ENCODE measurements at places on chromosomes 1 and 21.

GRCh38 chr21:25997788-25998611, 172.6 kb downstream of the APP start:
- DNase-seq = no peak

DNA sequence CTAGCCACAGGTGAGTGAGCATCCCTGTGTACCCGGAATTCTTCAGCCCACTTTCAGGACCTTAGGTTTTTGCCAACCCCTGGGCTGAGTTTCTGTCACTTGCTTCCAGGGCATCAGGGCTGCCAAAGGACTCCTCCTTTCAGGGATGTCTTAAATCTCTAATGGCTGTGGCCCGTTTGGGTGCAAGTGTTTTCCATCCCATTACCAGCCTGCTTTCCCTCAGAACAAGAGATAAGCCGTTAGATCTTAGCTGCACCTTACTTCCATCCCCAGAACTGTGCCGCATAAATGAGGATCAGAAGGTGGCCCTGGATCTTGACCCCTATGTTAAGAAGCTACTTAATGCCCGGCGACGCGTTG, 652 bp downstream of the SNAPIN start:
- DNase-seq = no peak

- DNase-seq = no peak
Observed at GRCh38 chr1:154497026-154497806, 4.8 kb upstream of the TDRD10 start.

- no peak for DNase-seq
Observed at GRCh38 chr21:44710294-44710665, 1.1 kb downstream of the TSPEAR start.

DNA sequence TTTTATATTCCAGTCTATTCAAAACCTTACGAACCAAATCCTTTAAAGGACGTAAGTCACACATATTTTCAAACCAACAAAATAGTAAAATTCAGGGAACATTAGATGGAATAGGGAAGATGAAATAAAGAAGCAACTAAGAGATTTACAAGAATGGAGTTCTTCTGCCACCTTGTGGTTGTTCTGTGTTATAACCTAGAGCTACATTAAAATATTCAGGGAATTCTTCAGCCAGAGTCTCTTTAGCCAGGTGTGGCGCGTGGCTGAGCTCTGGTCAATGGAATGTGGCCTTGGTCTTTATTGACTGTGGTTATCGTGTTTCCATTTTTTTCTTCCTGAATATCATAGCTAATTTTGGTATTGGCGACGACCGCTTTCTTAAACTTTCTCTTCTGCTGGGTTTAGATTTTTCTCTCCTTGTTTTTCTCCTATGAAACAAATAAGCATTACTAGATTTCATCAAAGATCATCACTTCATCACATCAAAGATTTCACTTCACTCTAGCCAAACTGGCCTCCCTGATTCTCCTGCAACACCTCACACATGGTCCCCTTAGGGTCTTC, 221.3 kb downstream of the MRPL39 start:
- DNase-seq = no peak

DNA sequence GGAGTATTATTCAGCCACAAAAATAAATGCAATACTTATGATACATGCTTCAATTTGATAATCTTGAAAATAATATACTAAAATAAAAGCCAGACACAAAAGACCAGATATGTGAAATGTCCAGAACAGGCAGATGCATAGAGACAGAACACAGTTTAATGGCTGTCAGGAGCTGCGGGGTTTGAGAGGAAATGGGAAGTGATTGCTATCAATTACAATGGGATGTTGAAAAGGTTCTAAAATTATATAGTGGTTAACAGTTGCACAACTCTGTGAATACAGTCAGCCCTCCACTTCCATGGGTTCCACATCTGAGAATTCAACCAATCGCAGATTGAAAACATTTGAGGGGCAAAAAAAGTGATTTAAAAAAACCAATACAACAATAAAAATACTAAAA, 54.0 kb downstream of the LTN1 start:
- DNase-seq = no peak

DNA sequence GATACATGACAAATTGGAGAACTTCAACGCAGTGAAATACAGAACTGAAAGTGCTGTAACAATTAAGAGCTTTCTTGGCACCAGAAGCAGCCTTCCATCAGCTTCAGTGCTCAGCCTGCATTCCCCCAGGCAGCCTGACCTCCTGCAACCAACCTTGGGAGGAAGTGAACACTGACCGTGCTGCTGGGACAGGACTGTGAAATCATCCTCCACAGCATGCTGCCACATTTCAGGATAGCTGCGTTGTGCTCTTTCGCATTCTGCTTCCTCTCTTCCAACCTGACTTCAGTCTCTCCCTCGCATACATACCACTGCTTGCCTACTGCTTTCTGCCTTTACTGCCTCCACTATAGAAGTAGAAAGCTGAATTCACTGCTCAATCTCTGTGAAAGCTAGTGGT, 388.6 kb downstream of the RWDD3 start:
- DNase-seq = no peak

DNA sequence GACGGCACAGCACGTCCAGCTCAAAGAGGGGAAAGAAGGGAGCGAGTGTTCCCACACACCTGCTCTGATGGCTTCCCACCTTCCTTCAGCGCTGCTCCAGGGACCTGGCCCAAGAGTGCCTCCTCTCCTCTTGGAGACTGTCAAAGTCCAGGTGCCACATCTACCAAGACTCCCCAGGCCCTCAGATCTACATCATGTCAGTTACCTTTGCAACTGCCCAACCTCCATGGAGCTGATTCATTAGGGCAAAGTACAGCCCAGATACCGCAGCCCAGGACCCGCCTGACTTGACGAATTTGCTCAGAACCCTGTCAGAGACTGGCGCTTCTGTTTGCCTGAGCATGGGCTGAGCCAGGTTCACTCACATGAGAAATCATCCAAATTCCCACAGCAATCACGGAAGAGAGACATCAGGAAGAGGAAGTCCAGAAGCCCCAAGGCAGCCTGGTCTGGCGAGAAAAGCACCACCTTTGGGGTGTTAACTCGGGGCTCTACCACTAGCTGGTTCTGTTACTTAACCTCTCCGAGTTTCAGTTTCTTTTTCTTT, at the start of gene SEC16B:
TSS of gene SEC16B (minus strand) at position 234 of the 547 bp plus-strand sequence. CDS start 2,077 bp downstream, outside the sequence.
- DNase-seq = no peak

DNA sequence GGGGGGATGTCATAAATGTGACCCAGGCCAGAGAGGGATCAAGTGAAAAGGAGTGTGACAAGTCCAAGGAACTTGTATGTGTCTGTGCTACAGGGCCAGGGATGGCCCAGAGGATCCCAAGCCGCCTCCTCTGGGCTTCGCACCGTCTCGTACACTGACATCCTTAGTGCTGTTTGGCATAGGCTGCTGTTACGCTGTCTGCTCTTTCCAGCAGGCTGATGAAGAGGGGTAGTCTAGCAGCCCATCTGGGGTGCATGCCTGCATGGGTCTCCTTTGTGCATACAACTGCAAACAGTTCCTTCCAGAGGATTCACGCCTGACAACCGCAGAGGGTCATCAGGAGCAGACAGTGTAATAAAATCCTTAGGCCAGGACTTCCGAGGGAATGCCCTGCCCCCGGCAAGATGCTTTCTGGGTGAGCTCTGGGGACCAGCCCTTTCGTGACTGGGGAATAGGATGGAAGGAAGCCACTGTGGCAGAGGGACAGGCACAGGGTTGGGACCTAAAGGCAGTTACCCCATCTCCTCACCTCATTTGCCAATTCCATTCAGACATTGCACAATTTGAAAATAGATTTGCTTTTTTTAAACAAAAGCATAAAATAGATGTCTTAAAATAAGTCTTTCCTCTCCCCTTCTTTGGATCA, 6.3 kb upstream of the GOLT1A start:
- no peak for DNase-seq

- DNase-seq = no peak
Observed at GRCh38 chr1:80453775-80454174, 1347.0 kb upstream of the ADGRL2 start.

- DNase-seq = no peak
Observed at GRCh38 chr1:37098237-37098636, 63.9 kb upstream of the GRIK3 start.

GRCh38 chr1:21307663-21308305, 17.5 kb upstream of the ECE1 start:
- no peak for DNase-seq

DNA sequence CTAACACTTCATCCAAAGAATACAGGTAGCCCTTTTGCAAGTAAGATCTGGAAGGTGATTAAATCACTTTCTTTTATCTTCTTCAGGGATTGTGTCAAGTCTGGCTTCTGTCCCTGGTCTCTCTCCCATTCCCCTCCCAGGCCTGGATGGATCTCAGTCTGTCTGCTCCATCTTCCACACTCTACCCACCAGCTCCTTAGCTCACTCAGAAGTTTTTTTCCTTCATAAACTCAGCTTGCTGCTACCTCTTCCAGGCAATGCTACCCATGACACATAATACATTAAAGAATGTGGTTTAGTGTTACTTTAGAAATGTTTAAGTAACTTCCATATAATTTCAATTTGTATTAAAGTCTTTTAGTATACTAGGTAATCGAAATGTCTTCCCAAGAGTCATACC, 133.1 kb downstream of the AKT3 start:
- no peak for DNase-seq

- no peak for DNase-seq
Observed at GRCh38 chr1:59292562-59292961, 4.3 kb upstream of the FGGY start.

DNA sequence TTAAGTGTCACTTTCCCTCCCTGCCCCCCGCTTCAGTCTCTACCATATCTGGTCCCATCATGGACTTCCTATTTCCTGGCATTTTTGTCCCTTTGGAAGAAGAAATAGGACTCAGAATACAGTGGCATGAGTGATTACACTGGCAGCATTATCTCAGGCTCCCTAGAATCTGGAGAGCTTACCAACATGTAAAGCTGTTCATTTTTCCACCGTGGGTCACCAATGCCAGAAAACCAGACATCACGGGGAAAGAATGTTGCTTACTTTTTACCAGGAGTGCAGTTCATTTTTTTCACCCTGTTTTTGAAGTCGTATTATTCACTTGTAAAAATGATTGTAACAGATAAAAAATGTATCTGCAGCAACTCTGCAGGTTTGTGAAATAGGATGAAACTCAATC, 44.8 kb downstream of the BACH1 start:
- DNase-seq = no peak

DNA sequence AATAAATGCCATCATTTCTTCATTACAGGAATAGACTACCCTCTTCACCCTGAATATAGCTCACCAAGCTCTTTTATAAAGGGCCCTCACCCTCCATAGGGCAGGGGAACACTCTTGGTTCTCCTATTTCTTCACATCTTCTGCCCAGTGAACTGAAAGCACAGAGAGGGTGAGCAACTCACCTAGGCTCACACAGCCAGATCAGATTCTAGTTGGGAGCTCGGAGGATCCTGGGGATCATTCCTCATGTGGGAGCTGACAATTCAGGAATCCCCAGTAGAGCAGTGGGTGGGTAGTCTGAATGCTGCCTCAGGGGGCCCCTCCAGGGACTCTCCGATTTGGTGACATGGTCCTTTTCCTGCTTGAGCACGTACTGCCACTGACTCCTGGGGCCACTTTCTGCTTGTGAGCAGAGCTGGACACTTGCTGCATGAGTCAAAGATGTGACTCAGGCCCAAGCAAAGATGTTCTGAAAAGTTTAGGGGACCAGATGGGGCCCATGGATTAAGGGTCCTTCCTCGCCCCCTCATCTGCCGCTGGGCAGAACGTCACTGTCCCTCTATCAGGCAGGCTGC, 63.7 kb upstream of the WNT4 start:
- DNase-seq = no peak

- no peak for DNase-seq
Observed at GRCh38 chr1:201653233-201653632, 114.3 kb downstream of the NAV1 start.

GRCh38 chr1:167331650-167332049, 111.0 kb downstream of the POU2F1 start:
- no peak for DNase-seq

- DNase-seq = no peak
Observed at GRCh38 chr1:33351281-33351660, 30.4 kb upstream of the A3GALT2 start.

GRCh38 chr1:100539836-100540536, 2.0 kb downstream of the GPR88 start:
- DNase-seq = peak; percentile 10

DNA sequence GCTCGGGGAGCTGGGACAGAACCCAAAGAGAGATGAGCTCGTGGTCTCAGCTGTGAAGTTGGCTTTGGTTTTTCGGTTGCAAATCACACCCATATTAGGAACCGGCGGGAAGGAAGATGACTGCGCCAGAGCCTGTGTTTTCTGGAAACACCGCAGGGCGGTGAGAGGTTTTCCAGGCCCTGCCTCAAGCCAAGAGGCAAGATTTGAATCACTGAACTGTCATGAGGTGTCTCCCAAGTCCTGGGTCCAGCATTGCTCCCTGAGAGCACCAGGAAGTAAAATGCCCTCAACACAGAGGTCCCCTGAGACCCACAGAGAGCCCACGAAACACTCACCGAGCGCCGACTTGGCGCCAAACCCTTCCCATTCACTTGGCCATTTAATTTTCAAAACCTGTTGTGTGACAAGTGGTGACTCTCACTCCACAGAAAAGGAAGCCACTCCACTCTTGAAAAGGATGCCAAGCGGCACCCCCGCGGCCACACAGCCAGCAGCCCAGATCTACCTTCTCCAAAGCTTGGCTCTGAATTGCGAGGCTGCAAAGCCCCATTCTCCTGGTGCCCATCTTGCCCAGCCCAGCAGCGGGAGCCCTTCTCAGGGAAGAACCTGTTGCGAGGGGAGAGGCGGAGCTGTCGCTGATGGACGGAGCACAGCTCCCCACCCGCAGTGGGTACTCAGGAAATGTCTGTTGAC, 99.0 kb upstream of the RUNX3 start:
- no peak for DNase-seq

DNA sequence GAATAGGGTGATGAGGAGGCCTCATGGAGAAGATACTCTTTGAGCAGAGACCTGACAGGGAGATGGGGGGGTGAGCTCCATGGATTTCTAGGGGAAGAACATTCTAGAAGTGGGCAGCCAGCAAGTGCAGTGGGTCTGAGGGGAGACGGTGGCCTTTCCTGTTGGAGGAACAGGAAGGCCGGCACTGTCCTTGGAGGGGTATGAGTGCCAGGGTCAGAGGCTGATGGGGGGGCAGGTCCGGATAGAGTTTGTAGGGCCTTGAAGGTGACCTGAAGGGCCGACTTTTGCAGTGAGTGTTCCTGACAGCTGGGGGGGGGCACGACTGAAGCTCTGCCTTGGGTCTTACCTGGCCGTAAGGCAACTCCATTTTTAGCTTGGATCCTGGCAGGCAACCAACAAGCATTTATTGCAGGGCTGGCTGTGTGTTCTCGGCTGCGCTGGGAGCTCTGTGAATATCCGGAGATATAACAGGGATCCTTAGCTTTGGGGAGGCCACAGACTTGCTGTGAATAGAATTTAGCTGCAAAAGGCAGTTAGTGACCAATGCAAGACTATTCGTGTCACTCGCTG, 130.6 kb downstream of the MRPS6 start:
- DNase-seq = no peak

- DNase-seq = no peak
Observed at GRCh38 chr1:238568735-238569134, 678.0 kb upstream of the ZP4 start.

DNA sequence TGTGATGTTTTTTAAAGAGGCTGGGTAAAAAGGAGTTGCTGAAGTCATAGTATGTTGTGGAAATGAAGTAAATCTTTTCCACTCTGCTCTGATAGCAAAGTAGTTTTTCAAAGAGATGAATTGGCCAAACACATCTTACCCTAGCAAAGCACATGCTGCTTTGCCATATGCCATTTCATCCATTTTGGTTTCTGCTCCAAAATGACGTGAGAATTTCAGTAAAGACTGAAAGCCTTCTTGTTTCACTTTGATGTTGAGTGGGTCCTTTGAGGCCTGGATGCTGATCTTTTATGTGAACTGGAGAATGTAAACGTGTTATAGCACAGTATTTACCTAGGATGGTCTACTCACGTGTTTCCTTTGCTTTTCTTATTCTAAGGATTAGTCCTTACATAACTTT, 73.3 kb upstream of the PGD start:
- DNase-seq = no peak

Data from activated CD4-positive, alpha-beta T cell treated with anti-CD3 and anti-CD28 coated beads, Interleukin-2, amount 50 U/mL, for 24 hours (primary cell).